ENCODE measurements at places on chromosomes 7 and 10. TPM values are rescaled to one million over a fixed set of nuclear protein-coding genes. Genes with fewer than 3 reads are reported as not detected.

- no peak for DNase-seq
Measured at GRCh38 chr7:94176694-94177200, 172.6 kb upstream of the BET1 start.

The PTN gene
- total RNA-seq, result 5.6 TPM

DNA sequence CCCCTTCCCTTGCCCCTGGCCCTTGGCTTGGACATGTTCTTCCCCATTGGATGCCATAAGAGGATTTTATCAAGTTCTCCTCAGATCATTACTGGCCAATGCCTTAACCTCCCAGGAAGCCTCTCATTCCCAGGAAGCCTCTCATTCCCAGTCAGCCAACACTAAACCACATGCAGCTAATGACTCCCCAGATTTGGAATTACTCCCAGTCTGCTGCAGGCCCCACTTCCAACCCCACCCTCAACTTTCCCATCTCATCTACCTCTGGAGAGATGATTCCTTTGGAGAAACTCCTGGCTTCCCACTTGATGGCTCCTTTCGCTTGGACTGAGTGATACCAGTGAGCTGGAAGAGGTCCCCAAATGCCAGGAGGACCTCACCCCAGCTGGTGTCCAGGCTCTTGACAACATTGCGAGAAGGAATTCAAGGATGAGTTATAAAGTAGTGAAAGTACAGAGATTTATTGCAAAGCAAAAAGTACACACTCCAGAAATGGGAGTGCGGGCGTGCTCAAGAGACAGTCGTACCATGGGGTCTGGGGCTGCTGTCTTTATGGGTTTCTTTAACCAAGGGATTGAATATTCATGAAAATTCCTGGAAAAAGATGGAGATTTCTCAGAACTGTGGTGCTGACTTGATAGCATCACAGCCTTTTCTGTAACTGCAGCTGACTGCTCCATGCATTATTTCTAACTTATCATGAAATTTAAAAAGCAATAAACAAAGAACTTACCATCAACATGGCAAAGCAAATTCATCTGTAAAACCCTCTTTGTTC lies 117.2 kb upstream of the ADCY1 start:
- DNase-seq, result no peak

DNA sequence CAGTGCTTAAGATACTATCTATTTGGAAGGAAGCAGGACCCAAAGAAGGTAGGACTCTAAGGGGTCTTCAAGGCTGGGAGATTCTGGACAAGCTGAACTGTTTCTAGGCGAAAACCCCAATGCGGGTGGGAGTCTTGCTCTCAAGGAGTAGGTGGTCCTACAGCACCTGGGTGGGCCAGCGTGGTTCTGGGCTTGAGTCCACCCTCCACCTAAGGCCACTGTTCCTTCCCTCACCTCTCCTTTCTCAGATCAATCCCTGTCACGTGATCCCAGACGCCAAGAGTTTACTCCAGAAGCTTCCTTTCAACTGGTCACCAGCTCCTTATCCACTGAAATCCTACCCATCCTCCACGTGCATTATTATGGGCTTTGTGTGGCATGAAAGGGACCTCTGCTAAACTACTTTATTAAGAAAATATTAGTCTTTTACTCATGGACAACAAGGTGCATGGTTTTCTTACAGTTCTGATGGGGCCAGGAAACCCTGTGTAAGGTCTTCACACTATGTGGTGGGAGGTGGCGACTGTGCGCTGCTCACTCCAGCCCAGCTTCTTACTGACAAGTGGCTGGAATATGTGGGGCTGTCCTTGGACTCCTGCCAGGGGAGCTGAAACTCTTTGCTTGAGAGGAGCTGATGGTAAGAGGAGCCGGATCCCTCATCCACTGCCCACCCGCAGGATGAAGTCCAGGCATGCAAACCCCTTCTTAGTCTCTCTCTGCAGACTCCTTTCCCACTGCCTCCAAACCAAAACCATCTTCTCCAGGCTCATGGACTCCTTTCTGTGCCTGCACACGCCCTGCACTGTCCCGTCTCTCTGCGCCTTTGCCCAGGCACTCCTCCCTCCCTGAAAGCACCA lies 1.6 kb downstream of the ZNF746 start:
- peak; percentile 88 for DNase-seq

The PSMC2 gene
- 86.3 TPM for total RNA-seq

- DNase-seq, result no peak
Measured at GRCh38 chr10:98101366-98101765, 33.1 kb upstream of the R3HCC1L start.

GRCh38 chr10:90018819-90019218 lies 317.4 kb downstream of the KIF20B start:
- DNase-seq, result no peak

The CCDC172 gene
- not detected for total RNA-seq

DNA sequence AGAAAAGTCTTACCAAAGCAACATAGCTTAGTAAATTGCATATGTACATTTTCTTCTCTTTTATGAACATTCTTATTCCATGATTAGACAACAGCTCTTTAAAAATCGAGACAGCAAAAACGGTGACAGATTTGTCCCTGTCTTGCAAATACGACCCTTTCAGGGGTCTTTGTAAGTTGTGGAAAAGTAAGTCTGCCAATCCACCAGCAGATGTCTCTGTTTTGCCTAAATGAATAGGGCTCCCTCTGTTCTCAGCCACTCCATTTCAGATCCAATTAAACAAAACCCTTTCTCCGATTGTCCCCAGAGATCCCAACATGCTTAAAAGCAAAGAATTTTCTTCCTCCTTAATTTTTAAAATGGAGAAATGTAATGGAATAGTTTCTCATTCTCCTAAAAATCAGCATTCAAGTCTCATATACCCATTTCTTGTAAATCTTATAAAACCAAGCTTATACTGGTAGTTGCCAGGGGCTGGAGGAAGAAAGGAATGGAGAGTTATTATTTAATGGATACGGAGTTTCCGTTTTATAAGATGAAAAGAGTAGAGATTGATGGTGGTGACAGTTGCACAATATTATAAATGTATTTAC lies 61.0 kb upstream of the NFE2L3 start:
- DNase-seq, result no peak

The MMS19 gene
- 65.9 TPM for total RNA-seq

GRCh38 chr7:142000244-142000643 lies 4.6 kb downstream of the MGAM start:
- DNase-seq, result no peak

DNA sequence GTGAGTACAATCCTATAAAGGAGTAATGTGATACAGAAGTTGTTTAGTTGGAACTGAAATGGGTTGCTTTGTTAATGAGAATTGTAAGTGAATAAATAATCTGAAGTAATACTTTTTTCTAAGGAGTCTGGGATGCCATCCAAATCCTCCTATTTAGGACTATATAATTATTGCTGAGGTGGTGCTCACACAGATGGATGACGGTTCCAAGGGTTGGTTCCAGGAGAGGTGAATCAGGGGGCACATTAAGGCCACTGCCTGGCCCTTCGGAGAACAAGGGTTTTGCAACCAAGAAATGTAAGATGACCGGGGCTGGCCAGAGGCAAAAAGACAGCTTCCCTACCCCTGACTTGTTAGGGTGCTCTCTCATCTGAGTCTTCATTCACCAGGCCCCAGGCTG lies 352.7 kb downstream of the PHTF2 start:
- no peak for DNase-seq

GRCh38 chr10:60490013-60490412 lies 100.3 kb upstream of the ANK3 start:
- DNase-seq, result no peak

DNA sequence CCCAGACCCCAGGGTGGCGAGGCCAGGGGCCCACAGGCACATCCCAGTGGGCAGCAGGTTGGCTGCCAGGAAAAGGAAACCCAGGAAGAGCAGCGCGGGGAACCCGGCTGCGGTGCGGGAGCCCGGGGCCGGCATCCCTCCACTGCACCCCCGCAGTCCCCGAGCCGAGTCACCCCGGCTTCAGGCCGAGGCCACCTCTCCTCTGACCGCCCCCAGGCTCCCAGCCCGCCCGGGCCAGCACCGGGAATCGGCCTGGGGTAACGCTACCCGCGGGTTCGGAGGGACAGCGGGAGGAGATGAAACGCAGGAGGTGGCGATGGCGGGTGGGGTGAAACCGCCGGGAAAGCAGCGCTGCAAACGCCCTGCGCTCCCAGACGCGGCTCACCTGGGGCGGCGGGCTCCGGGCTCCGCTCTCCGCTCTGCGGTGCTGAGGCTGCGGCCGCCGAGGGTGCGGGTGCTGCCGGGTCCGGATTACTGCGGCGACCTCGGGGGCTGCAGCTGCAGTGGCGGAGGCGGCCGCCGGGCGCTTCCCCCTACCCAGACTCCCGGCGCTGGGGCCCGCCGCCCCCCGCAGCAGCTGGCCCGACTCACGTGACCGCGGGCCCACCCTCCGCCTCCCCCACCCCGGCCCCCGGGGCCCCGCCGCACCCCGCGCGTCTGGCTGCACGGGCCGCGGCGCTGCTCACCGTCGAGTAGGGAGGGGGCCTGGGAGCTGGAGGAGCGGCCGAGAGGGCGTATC lies at the start of gene SCRN1:
Gene SCRN1, minus strand, starts transcription at position 545 of the 739 bp plus-strand sequence. CDS start 20,734 bp downstream, outside the sequence.
- peak; percentile 75 for DNase-seq

- DNase-seq, result no peak
Measured at GRCh38 chr10:73338801-73339368, 19.8 kb downstream of the CFAP70 start.

DNA sequence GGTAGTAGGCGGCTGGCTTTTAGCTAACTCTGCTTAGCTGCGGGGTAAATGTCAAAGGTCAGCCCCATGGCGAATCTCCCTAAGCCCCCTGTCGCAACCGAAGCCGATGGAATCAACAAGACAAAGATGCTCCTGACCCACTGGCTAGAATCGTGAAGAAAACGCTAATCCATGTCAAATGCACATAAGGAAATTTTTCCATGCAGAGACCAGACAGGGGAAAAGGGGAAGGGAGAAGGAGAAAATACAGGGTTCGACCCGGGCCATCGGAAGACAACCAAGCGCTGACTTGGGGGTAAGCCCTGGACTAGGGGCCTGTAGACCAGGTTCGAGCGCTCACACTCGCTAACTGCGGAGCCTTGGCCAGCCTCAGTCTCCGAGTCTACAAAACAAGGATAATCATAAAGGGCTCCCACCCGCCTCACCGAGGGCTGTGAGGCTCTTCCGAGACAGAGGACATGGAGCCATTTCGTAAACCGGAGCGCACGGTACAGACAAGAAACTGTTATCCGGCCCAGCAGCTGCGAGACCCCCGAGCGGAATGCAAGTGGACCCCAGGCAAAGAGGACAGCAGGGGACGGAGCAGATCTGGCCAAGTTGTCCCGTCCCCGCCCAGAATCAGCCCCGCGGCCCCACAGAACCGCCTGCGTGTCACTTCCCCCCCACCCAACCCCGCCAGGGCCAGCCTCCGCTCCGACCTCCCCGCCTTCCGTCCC lies 507 bp downstream of the SAR1A start:
- DNase-seq, result peak; percentile 66

All from sciatic nerve (tissue), 2 donors.